Posterior vena cava (tissue), 2 donors: ENCODE measurements at places on chromosomes 2 and 18. TPM values are rescaled to one million over a fixed set of nuclear protein-coding genes. Genes with fewer than 3 reads are reported as not detected.

- DNase-seq, result peak; percentile 94
Measured at GRCh38 chr2:238895891-238896600, 48.2 kb downstream of the TWIST2 start.

The STARD6 gene
- total RNA-seq, result not detected

DNA sequence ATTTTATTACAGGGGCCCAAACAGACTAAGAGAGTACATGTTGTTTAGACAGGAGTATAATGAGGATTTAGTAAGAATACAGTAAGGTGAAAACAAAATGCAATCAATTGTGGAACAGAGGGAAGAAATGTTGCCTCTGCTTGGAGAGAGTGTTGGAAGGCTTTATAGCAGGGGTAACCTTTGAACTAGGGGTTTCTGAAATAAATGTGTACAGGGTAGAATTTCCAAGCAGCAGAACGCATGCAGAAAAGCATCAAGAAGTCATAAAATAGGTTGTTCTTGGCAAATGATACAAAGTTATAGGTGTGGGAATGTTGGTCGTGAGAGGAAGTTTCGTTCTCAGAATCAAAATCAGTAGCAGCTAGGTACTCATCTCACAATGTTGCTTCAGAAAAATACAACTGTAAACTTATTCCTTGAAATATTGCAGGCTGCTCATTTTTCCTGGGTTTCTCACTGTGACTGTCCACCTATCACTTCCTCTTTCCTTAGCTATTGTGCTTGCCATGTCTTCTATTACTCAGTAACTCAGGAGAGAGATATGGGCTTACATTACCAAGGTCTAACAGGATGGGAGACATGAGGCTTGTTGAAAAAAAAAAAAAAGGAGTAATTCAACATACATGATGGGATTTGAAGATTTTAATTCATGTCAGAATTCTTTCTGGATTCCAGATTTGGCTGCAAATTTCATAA is 17.1 kb upstream of the HNMT start:
- DNase-seq, result no peak

The PDE1A gene
- 15.1 TPM for total RNA-seq

The LRP1B gene
- 0.46 TPM for total RNA-seq

GRCh38 chr2:200975672-200976071 is 12.2 kb upstream of the ORC2 start:
- no peak for DNase-seq

The GPR39 gene
- not detected for total RNA-seq

The PPP1R1C gene
- 0.43 TPM for total RNA-seq

GRCh38 chr2:179825494-179825893 is 35.9 kb downstream of the ZNF385B start:
- no peak for DNase-seq

The OR6B2 gene
- not detected for total RNA-seq

DNA sequence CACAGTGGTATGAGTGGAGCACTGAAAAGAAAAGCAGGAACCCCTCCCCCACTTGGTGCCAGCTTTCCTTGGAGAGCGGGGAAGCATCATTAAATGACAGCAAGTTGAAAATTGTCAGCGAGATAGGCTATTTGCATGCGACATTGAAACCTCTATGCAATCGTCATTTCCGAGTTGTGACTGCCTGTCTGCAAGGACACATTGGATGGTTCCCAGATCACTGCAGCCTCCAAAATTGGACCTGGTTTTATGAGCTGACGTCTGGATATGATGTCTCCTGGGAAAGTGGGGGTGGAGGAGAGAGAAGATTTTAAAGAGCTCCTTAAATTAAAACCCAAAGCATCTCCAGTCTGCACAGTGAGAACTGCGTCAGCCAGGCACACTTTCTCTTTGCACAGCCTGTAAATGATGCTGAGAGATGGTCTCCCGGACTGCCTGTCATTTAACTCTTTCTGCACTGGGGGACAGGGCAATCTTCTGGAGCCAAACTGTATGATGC is 57.8 kb upstream of the KIF5C start:
- no peak for DNase-seq

GRCh38 chr2:187878112-187878511 is 323.9 kb upstream of the TFPI start:
- DNase-seq, result no peak

DNA sequence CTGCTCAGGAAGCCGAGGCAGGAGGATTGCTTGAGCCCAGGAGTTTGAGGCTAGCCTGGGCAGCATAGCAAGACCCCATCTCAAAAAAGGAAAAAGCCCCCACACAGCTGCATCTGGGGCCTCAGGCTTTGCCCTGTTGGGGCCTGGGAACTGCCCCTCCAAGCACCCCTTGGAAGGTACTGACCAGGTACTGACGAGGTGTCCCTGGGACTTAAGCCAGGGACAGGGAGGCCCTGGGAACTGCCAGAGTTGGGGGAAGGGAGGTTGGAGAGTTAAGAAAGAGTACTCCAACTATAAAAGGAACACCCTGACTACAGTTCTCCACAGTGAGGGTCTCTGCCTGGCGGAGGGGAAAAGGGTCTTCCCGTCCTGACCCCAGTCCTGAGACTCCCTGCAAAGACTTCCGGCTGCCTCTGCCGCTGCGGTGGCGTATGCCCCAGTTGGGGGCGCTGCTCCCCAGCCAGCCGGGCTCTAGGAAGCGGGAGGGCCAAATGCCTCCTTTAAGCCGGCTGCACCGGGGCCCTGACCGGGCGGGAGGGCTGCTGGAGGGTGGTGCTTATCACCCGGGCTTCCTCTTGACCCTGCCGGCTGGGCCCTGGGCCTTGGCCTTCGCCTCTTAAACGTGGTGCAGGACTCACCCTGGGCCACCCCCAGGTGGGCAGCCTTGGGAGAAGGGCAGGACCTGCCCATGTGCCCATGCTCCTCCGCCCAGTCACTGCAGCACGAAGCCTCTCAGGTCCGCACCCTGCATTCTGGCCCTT is 12.8 kb downstream of the SLC30A3 start:
- DNase-seq, result peak; percentile 87

- no peak for DNase-seq
Measured at GRCh38 chr2:203853271-203853670, 14.3 kb upstream of the CTLA4 start.

The C2orf74 gene
- 18.6 TPM for total RNA-seq

The TMEM198 gene
- total RNA-seq, result 3.0 TPM

DNA sequence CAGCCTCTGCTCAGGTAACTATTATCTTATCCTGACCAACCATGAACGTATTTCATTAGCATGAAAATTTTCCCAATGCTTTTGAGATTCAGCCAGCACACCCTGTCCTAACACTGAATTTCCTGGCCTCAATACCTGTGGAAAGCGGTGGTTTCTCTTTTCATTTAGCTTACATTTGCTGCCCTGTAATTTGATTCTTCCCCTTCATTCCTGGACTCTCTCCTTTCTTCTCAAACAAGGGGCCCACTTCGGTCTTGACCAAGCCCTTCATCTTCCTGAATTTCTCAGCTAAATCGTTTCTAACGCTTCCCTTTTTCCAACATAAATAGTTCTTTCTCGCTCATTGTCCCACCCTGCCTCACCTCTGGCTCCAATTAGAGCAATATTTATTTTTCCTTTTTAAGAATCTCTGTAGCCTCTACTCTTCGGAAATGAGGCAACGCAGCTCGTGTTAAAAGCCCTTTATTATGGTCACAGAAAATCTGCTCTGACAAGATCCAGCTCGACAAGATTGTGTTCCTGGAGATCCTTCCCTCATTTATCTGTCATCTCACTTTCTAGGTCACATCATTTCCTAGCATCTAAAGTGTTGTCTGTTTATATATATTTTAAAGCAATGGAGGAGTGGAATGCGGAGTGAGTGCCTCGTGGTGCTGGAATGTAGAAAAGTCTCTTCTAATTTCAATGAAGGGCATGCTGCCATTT is 49.5 kb upstream of the BCL11A start:
- DNase-seq, result no peak

- DNase-seq, result peak; percentile 72
Measured at GRCh38 chr2:127593228-127594115, 52.5 kb upstream of the GPR17 start.

DNA sequence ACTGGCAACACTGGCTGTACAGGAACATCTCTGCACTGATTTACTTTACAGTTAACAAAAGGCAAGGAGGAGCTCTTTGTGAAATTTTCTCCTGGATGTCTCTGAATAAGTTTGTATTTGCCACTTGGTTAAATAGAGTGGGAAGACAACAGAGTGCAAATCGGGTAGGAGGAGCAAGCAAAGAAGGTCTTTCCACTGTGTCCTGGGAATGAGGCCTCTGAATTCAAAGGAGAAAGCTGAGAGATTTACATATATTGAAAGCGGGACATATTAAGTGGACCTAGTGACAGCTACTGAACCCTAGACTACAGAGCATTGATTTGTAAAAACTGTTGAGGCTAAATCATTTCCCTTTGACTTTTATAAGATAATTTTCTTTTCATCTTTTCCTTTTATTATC is 117.4 kb upstream of the CHRNA1 start:
- no peak for DNase-seq

DNA sequence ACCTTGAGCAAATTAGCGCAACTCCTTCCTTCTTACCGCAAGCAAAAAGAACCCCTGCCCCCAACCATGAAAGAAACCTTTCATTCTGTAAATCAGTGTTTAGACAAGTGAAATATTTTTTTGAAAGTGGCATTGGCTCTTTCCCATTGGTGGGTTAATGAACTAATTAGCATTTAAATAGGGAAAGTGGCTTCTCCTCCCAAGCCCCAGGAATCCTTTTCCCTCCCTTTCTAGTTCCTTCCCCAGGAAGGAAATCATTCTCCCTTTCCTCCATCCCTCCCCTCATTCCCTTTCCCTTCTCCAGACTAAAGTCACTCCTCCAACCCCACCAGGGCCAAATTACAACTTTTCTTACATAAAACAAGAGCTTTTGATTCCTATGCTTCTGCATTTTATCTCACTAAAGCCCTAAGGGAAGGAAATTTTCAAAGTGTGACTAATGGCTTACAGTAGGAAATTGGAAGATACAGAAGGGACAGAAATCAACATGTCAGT is 22.9 kb upstream of the TYMS start:
- DNase-seq, result no peak

DNA sequence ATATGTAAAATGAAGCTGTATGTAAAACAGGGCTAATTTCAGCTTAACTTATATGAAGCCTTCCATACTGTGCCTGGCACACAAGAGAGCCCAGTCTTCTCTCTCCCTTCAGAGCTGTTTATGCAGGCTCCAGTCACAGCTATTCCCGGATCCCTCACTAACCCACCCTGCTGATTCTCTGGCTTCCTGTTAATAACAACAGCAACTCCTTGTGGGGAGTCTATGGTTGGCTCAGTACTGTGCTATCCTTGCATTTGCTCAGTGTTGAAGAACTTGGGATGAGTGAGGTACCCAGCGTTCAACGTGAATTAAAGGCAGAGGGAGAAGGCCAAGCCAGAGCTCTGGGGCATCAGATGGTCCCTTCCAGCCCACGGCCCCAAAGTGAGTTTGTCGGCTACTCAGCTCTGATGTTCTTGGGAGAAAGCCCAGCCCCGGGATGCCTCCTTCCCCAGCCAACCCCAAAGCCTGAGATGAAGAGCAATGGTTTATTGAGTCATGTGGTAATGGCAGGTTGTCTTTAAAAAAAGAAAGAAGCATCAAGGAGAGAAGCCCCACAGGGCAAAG is 43.2 kb downstream of the PSD4 start:
- peak; percentile 73 for DNase-seq

The ESPNL gene
- 3.0 TPM for total RNA-seq

The MOCOS gene
- total RNA-seq, result 1.3 TPM

The MAP2 gene
- total RNA-seq, result 10.5 TPM

The ING5 gene
- 18.6 TPM for total RNA-seq

- no peak for DNase-seq
Measured at GRCh38 chr2:86271248-86271647, 66.2 kb downstream of the REEP1 start.

The CHRND gene
- total RNA-seq, result not detected

The RRM2 gene
- total RNA-seq, result 1.5 TPM

DNA sequence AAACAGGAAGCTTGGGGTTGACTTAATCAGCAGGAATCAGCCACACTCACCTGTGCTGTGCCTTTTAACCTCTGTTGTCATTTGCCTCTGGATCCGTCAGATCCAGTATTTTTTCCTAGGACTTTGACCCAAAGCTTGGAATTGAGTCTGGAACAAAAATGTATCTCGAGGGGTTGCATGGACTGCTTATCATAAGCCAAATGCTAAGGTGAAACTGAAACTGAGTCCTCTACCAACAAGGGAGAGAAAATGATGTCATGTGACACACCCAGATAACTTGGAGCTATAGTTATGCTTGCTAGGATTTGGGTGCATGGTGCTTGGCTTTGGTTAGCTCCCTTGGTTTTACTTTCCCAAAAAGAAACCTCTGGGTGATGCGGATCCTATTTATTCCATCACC is 2158.6 kb upstream of the PIK3C3 start:
- no peak for DNase-seq

GRCh38 chr18:70221156-70221914 is 15.8 kb upstream of the RTTN start:
- DNase-seq, result no peak

GRCh38 chr2:135741395-135742324 is at the start of gene UBXN4:
Gene UBXN4 (plus strand): TSS chr2:135741855. CDS start chr2:135741930, 75 bp downstream.
- peak; percentile 99 for DNase-seq

DNA sequence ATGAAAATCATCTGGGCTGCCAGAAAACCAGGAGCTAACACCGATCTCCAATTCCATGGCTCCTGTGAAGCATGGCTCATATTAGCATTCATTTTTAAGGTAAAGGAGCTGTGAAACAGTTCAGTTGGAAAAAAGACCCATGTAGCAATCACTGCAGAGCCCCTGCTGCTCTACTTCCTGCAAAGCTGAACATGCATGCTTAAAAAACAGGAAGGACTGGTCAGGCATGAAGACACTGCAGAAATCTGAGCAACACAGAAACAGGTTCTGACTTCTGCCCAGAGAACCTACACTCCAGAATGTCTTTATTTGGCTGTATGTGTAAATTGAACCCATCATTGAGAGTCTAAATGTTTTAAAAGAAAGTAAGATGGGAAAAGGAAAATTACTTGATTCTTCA is 950.6 kb downstream of the DCDC2C start:
- DNase-seq, result no peak

The UGT1A3 gene
- total RNA-seq, result not detected
